ENCODE measurements at places on chromosomes 5 and 9.

GRCh38 chr5:134437340-134437846, 25.7 kb upstream of the CDKN2AIPNL start:
- peaks cover 11% of the 10 kb centered on the region for H3K36me3 ChIP-seq
- no peak for DNase-seq
- no peaks in the 10 kb centered on the region for H3K27me3 ChIP-seq
- H3K27ac ChIP-seq, result no peak overlapping the region

- no peaks in the 10 kb centered on the region for H3K36me3 ChIP-seq
- H3K4me3 ChIP-seq, result no peak overlapping the region
- DNase-seq, result no peak
- no peak overlapping the region for H3K27ac ChIP-seq
Observed at GRCh38 chr9:86828631-86829030, 118.7 kb downstream of the GAS1 start.

DNA sequence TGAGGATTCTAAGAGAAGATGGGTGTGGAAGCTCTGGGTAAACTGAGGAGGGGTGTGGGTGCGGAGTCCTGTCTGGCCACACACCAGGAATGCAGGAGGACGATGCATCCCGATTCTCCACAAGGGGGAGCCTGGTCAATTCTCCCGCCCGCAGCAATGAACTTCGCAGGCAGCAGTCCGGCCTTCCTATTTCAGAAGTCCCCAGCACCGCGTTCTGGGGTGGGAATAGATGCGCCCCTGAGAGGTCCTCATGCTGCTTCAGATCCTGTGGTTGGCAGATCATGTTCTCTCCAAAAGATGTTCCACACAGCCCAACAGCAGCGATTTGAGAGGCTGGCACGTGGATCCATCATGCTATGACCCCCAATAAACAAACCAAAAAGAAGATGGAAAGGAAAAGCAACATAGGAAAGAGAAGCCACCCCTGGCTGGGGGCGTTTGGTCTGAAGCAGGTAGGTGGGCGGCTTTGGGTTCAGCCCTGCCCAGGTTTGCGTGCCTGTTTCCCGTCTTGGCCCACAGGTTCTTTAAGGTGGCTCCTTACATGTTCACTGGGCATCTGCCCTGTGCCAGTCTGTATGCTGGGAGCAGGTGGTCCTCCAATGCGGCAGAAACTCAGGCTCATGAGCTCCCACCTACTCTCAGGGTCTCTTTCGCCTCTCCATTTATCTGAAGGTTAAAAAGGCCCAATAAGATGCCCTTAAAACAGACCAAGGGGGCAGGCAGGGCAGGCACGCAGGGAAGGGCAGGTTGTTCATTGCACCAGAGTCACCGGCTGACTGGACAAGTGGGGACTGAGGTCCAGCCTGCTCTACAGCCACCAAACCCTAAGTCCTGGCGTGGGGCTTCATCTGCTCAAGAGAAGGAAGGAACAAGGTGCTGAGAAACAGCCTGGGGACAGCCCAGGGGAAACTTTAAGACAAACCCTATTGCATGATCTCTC, 171.6 kb downstream of the PAX5 start:
- peaks cover 3% of the 10 kb centered on the region for H3K4me1 ChIP-seq
- no peak overlapping the region for H3K4me3 ChIP-seq
- no peak overlapping the region for H3K27ac ChIP-seq
- H3K36me3 ChIP-seq, result no peaks in the 10 kb centered on the region

GRCh38 chr9:18056993-18057369, 417.0 kb upstream of the ADAMTSL1 start:
- no peak overlapping the region for H3K4me3 ChIP-seq
- H3K27me3 ChIP-seq, result no peaks in the 10 kb centered on the region
- DNase-seq, result no peak
- no peaks in the 10 kb centered on the region for H3K4me1 ChIP-seq
- H3K36me3 ChIP-seq, result no peaks in the 10 kb centered on the region

DNA sequence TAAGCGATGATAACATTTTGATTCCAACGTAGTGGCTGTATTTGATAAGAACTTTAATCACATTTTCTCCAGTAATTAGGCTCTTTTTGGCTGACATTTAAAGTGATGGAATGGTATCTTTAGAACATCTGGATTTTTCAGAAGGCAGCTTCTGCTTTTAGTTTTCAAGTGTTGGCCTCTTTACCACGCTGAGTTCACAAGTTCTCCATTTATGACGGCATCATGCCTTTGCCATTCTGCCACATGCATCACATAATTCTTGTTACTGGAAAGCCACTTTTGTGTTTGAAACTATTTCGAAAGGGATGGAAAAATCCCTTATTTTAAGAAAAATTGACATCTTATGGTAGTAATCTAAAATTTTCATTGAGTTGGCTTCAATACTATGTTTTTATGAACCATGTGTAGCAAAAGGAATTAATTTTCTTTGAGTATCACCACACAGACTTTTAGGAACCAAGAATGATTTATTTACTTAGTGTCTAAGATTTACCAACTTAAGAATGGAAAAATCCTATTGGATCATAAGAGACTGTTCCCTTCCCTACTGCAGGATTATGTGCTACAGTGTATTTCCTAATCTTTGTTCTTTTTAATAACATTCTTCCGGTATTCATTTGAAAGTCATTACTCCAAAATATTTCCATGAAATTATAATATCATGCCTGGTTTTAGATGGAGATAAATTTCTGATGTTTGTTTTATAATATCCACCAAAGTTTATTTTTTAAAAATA, 344.2 kb downstream of the ADGRV1 start:
- no peaks in the 10 kb centered on the region for H3K27me3 ChIP-seq
- no peak overlapping the region for H3K4me3 ChIP-seq
- no peaks in the 10 kb centered on the region for H3K36me3 ChIP-seq
- no peak overlapping the region for H3K27ac ChIP-seq
- H3K4me1 ChIP-seq, result no peaks in the 10 kb centered on the region

- H3K4me1 ChIP-seq, result peaks cover 1% of the 10 kb centered on the region
- no peaks in the 10 kb centered on the region for H3K27me3 ChIP-seq
- no peak overlapping the region for H3K27ac ChIP-seq
- no peak for DNase-seq
- H3K36me3 ChIP-seq, result no peaks in the 10 kb centered on the region
Observed at GRCh38 chr9:13719981-13720676, 440.6 kb upstream of the MPDZ start.

- H3K4me1 ChIP-seq, result no peaks in the 10 kb centered on the region
- H3K36me3 ChIP-seq, result no peaks in the 10 kb centered on the region
- DNase-seq, result no peak
- H3K27me3 ChIP-seq, result no peaks in the 10 kb centered on the region
- H3K27ac ChIP-seq, result no peak overlapping the region
Observed at GRCh38 chr9:9483175-9483574, 1129.6 kb downstream of the PTPRD start.

- no peaks in the 10 kb centered on the region for H3K27me3 ChIP-seq
- no peak overlapping the region for H3K4me3 ChIP-seq
- peaks cover 6% of the 10 kb centered on the region for H3K4me1 ChIP-seq
- no peaks in the 10 kb centered on the region for H3K36me3 ChIP-seq
- DNase-seq, result no peak
Observed at GRCh38 chr5:159765760-159766517, 150.3 kb upstream of the ADRA1B start.

DNA sequence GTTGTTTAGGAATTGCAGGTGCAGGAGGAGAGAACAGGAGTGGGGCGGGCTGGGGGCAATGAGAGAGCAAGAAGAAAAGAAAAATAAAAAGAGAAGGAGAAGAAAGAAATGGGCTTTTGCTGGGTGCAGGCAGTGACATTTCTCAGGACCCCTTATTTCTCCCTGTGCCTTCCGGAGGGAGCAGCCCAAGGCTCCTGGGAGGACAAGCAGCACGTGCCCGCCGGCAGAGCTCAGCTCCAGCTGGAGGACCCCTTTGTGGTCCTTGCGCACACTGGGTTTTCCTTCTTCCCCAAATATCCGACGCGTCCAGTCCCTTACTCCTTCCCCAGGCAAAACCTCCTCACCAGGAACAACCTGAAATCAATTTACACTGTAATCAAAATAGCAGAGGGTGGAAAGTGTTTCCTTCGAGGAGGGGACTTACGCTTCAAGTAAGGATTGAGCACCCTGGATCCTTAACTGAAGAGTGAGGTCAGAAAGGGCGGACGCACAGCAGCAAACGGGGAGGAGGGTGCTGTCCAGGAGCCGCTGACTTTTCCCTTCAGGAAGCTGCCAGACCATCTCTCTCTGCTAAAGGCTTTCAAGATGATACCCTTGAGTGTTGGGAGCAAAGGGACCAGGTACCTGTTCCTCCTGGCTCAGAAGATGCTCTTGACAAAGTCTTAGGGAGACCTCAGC, 2.1 kb downstream of the BTNL9 start:
- H3K36me3 ChIP-seq, result no peaks in the 10 kb centered on the region
- no peaks in the 10 kb centered on the region for H3K27me3 ChIP-seq
- H3K27ac ChIP-seq, result no peak overlapping the region
- DNase-seq, result no peak

DNA sequence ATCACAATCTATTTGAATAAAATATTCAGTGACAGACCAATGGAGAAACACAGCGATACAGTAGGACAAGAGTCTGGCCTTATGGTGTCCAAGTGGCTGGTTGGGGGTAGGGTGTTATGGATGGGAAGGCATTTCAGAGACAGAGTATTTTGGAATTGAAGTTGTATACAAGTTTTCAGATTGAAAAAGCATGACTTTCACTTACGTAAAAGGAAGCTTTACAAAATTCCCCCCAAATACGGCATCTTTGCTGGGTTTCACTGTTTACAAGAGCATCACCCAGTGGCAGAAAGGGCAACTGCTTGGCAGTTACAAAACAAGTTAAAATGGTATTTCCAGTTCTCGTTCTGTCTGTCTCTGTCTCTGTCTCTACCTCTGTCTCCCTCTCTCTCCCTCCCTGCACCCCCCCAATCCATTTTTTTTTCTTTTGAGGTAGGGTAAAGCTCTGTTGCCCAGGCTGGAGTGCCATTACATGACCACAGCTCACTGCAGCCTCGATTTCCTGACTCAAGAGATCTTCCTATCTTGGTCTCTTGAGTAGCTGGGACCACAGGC, 86.2 kb downstream of the PTPN3 start:
- no peak overlapping the region for H3K4me3 ChIP-seq
- H3K27me3 ChIP-seq, result no peaks in the 10 kb centered on the region
- DNase-seq, result no peak
- no peaks in the 10 kb centered on the region for H3K36me3 ChIP-seq
- H3K27ac ChIP-seq, result no peak overlapping the region
- H3K4me1 ChIP-seq, result peaks cover 4% of the 10 kb centered on the region

- no peaks in the 10 kb centered on the region for H3K27me3 ChIP-seq
- H3K4me1 ChIP-seq, result no peaks in the 10 kb centered on the region
- no peak overlapping the region for H3K27ac ChIP-seq
- H3K4me3 ChIP-seq, result no peak overlapping the region
- no peaks in the 10 kb centered on the region for H3K36me3 ChIP-seq
- DNase-seq, result no peak
Observed at GRCh38 chr5:147732291-147732883, 50.1 kb downstream of the JAKMIP2 start.

- no peak for DNase-seq
- H3K36me3 ChIP-seq, result no peaks in the 10 kb centered on the region
- no peak overlapping the region for H3K27ac ChIP-seq
- no peaks in the 10 kb centered on the region for H3K4me1 ChIP-seq
- no peaks in the 10 kb centered on the region for H3K27me3 ChIP-seq
Observed at GRCh38 chr9:68925175-68925574, 88.7 kb downstream of the PRKACG start.

DNA sequence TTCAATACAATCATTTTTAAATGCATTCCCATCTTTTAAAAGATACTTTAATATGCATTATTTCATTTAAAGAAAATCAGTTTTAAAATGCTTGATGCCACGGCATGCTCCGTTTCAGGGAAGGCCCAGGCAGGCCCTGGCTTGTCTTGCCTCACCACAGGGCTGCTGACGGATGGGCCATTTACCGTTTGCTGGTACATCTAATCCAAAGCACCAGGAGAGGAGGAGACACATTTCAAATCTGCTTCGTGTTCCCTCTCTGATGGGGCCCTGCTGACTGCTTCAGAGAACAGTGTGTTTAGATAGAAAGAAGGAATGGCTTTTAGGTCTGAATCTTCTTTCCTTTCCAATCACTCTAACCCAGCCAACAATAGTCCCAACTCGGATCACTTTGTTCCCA, 185.2 kb downstream of the DCP2 start:
- H3K4me1 ChIP-seq, result peaks cover 2% of the 10 kb centered on the region
- no peaks in the 10 kb centered on the region for H3K27me3 ChIP-seq
- DNase-seq, result no peak
- H3K4me3 ChIP-seq, result no peak overlapping the region
- H3K27ac ChIP-seq, result no peak overlapping the region

DNA sequence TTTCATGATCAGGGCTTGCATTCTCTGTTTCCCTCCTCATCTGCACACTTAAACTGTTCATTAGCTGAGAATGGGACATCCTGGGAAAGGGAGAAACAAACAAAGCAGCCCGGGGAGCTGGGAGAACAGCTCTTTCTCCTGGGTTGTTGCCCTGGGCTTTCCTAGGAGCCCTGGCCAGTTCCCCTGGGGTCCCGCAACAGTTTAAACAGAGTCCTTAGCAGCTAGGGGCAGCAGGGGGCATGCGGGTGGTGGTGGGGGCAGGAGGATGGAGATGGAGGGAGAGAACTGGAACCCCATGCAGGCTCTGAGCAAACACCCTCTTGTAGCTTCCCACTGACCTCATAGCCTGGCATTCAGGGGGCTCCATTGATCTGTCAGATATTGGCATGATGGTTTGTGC, 209.1 kb upstream of the TBCA start:
- no peak overlapping the region for H3K4me3 ChIP-seq
- H3K27me3 ChIP-seq, result no peaks in the 10 kb centered on the region
- no peak overlapping the region for H3K27ac ChIP-seq
- DNase-seq, result no peak

DNA sequence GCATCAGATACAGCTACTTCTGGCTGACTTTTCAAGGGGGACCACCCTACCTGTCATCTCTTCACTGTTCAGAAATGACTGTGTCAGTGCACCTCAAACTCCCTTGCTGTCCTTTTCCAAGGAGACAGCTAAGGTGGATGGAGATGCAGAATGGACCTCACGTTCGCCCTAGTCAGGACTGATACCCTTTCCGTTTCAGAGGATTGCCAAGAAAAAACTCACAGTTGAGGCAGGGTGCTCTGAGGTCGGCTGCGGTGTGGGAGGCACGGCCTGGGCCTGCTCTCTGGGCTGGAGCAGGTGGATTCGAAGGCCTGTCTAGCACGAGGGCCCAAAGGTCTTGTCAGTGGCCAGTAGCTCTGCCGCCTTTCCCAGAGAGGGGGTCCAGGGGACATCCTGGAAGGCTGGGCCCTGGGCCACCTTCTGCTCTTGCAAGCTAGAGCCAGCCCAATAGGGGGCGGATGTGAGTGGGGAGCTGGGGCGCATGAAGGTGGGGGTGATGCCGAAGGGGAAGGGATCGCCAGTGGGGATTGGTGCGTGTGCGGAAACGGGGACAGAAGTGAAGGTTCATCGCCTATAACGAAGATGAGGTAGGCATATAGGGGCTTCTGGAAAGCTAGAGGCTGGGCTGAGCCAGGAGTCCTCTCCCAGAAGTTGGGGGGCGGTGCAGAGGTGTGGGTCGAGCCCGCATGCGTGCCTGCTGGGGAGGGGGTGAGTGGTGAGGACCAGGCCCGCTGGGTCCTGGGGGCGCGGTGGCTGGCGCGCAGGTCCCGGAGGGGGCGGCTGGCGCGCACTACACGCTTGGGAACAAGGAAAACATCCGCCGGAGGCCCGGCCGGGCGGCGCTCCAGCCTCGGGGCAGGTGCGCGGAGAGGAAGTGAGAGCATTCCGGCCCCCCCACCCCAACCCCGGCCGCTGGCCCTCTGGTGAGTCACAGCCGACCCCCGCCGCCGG, 2.5 kb upstream of the MSMP start:
- no peak for DNase-seq
- peak overlapping the region; percentile 42 for H3K4me3 ChIP-seq
- no peak overlapping the region for H3K27ac ChIP-seq
- no peaks in the 10 kb centered on the region for H3K27me3 ChIP-seq
- H3K36me3 ChIP-seq, result no peaks in the 10 kb centered on the region

Data from iPS DF 6.9 (cell line).